NK-92 treated with Interleukin-12 subunit alpha and Interleukin-12 subunit beta, amount 100 ng/mL, for 24 hours (cell line): ENCODE measurements at places on chromosomes 1 and 21.

- DNase-seq, result no peak
Observed at GRCh38 chr1:246397046-246397445, 110.0 kb downstream of the SMYD3 start.

DNA sequence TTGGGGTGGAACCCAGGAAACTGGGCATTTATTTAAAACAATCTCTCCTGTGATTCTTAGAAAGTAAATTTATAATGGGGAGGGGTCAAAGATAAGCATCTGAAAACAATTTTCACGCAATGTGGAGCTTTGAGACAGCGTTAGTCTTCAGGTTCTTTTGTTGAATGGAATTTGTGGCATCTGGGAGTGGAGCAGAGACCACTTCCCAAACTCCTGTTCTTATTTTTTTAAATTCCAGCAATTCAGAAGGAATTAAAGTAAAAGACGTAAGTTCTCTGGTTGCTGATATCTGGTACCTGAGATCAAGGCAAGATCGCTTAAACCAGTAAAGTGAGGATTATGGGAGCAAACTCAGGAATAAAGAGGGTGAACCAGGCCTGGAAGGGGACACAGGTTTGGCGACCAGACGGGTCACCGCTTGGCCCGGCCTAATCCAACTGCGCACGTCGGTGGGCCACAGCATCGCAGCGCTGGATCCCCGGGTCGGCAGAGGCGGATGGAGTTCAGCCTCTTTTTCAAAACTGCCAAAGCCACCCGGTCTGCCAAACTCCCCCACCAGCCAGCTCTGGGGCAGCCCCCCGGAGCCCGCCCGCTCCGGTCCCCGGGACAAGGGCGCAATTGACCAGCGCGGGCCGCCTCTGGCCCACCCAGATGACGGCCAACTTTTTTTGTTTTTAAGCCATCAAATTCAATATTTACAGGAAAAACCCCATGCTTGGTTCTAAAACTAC is 754 bp upstream of the PDPN start:
- no peak for DNase-seq

- DNase-seq, result no peak
Observed at GRCh38 chr1:228376651-228377631, 29.7 kb downstream of the TRIM11 start.

DNA sequence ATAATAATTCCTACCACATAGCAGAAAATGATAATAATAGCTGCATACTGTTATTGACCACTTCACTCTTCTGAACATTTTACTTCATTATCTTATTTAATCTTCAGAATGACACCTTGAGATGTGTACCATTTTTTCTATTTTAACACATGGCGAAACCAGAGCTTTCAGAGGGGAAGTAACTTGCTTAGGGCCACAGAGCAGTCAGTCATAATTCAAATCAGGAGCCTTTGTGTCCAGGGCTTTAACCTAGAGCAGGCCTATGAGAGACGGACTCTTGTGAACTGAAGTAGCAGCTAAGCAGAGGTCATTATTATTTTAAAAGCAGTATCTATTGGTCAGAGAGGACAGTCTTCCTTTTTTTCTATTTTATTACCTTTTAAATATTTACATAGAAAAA is 114.0 kb downstream of the ROR1 start:
- no peak for DNase-seq
